ENCODE measurements at places on chromosomes 4 and X.

DNA sequence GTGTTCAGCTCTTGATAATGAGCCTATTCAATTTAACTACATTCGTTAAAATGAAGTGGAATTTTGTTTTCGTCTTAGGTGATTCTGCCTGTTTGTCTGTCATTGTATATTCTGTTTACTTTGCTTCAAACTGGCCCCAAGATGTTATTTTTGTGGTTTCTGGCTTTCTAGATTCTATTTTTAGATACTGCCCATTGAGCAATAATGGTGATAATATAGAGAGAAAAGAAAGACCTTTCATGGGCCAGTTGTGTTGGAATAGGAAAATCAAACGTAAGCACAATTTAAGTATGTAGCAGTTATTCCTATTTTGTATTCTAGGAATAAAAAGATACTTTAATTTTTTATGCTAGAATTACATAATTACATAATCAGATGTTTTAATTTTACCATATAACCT lies 4.0 kb downstream of the CDKN2AIP start:
- DNase-seq = no peak

GRCh38 chr4:156111686-156112085 lies 158.0 kb upstream of the CTSO start:
- DNase-seq = no peak

DNA sequence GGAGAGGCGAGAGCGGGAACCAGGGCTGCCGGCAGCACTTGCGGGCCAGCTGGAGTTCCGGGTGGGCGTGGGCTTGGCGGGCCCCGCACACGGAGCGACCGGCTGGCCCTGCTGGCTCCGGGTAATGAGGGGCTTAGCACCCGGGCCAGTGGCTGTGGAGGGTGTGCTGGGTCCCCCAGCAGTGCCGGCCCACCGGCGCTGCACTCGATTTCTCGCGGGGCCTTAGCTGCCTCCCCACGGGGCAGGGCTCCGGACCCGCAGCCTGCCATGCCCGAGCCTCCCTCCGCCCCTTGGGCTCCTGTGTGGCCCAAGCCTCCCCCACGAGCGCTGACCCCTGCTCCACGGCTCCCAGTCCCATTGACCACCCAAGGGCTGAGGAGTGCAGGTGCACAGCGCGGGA lies 25.2 kb upstream of the KIT start:
- DNase-seq = no peak

DNA sequence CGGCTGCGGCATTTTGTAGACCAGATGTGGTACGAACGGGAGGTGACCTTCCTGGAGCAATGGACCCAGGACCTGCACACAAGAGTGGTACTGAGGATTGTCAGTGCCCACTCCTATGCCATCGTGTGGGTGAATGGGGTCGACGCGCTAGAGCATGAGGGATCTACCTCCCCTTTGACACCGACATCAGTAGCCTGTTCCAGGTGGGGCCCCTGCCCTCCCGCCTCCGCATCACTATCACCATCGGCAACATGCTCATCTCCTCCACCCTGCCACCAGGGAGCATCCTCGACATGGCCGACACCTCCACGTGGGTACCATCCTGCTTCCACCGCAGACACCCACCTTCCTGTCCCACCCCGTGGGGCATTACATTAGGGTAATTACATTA lies 46.2 kb downstream of the SMARCA5 start:
- DNase-seq = peak; percentile 10

DNA sequence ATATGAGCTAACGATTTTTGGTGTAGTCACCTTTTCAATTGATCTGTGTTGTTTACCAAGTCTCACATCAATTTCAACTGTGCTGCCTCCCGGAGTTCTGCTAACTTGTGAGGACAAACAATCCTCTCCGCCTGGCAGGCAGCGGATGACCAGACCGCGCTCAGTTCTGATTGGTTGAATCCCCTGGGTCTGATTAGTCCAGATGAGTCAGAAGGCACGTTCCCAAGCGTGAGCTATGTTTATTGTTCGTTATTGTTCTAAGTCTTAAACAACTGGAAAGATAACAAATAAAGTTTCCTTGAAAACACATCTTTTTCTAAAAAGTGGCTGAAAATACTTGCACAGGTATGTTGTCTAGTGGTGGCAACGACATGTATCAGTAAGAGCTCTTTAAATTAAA lies 37.9 kb upstream of the TRPC3 start:
- DNase-seq = no peak

GRCh38 chr4:4671774-4672349 lies 130.0 kb upstream of the STX18 start:
- DNase-seq = no peak

DNA sequence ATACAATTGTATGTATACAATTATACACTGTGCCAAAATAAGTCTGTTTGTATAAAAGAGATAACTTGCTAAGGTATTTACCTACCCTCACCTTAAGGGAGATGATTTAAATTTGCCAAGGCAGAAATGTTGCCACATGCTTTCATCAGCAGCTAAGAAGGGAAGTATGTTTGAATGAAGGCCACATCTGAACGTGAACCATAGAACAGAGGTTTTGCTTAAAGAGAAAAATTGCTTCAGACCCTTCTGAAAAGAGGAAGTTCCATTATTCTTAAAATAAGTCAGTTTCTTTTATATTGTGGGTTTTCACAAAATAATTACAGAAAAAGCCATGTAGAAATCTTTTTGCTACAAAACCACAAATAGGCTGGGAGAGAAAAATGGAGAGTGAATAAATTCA lies 621.5 kb upstream of the HTR2C start:
- DNase-seq = no peak

GRCh38 chrX:9992061-9992460 lies 24.9 kb downstream of the CLDN34 start:
- DNase-seq = no peak

DNA sequence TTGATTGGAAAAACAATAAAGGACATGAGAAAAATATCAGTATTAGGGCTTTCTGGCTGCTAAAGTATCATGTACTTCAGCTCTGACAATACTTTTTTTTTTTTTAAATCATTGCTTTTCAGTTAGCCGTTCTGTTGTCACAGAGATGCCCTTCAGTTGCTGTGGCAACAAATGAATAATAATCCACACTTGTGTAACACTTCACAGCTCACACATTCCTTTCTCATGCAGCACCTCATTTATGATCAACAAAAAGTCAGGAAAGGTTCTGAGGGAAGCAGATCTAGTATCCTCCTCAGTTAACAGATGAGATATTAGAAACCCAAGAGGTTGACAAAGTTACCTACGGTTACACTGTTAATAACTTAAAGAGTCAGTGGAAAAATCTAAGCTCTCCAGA lies 444.2 kb upstream of the SLIT2 start:
- no peak for DNase-seq

- no peak for DNase-seq
Observed at GRCh38 chrX:23904096-23904495, 3.6 kb downstream of the APOO start.

DNA sequence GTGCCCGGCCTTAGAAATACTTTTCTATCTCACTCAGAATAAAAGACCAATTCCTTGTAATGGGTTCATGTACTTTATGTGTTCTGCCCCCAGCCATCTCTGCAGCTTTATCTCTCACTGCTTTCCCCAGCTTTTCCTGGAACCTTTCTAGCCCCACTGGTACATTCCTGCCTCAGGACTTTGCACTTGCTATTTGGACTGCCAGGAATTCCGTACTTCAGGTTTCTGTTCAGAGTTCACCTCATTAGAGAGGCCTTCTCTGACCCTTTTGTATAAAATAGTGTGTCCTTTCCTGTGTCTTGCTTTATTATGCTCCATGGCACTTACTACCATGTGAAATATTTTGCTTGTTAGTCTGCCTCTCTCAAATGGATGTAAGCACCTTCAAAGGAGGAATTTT lies 112.5 kb downstream of the PDLIM5 start:
- DNase-seq = no peak

- DNase-seq = no peak
Observed at GRCh38 chr4:76536373-76536689, 101.3 kb downstream of the SHROOM3 start.

DNA sequence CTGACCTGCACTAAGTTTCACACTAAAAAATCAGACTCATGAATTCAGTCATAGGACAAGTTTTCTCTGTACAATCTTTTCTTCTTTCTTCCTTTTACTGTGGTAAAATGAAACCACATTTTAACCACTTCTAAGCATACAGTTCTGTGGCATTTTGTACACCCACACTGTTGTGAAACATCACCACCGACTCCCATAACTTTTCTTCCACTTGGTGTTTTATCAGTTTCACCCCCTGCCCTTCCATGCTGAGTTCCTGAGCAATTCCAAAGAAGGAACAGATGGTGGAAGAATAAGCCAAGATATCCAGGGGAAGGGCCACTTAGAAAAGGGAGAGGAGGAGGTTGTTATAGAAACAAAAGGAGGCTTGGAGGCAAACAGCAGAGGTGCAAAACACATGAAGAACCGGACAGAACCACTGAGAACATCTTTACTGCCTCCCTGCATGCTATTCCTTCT lies 22.6 kb downstream of the SLC25A4 start:
- DNase-seq = no peak

GRCh38 chr4:141913928-141914327 lies 277.5 kb downstream of the IL15 start:
- DNase-seq = no peak

- DNase-seq = no peak
Observed at GRCh38 chrX:38861489-38861888, 60.2 kb downstream of the MID1IP1 start.

GRCh38 chr4:184103527-184104264 lies 114.0 kb downstream of the ENPP6 start:
- no peak for DNase-seq

DNA sequence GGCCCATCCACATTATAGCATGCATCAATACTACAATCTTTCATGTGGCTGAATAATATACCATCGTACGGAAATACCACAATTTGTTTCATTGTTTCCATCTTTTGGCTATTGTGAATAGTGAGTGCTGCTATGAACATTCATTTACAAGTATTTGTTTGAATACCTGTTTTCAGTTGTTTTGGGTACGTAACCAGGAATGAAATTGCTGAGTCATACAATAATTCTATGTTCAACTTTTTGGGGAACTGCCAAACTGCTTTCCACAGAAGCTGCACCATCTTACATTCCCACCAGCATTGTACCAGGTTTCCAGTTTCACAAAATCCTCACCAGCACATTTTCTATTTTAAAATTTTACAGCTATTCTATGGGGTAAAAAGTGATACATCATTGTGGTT lies 28.5 kb upstream of the MANBA start:
- no peak for DNase-seq

DNA sequence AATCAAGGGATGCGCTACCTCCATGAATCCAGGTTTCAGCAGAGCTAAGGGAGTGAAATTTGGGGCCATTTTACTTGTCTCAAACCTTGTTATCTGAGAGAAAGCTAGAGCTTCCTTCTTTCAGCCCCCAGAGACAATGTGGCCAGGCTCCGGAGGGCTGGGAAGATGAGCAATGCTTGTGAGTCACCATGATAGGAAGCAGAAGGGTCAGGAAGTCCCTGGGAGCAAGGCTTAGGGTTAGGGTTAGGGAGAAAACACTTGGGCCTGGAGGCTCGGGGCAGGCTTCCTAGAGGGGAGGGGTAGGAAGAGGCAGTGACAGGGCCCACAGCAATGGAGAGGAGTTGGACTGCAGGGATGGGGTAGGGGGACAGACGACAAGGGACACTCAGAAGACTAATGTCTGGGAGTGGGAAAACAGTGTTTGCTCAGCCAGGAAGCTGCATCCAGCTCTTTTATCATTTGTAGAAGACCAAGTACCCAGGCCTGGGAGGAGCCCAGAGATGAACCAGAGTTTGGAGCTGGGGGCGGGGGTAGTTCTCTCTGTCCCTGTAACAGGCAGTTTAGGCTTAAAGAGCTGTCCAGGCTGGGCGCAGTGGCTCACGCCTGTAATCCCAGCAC lies 16.4 kb upstream of the PORCN start:
- no peak for DNase-seq

DNA sequence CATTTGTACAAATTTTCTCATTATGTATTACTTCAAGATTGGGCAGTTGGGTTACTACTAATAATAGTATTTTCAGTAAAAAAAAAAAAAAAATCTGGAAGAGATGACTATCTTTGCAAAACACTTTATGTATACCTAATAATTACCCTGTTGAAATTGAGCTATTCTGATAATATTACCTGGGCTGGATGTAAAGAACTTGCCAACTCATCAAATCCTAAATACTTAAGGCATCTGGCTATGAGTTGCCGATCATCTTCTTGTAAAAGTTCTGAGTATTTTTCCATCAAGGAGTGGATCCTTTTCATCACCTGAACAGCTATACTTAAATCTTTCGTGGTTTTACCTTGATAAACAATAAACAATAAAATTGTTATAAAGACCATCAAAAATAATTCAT lies 42.7 kb downstream of the DDX60 start:
- DNase-seq = no peak

DNA sequence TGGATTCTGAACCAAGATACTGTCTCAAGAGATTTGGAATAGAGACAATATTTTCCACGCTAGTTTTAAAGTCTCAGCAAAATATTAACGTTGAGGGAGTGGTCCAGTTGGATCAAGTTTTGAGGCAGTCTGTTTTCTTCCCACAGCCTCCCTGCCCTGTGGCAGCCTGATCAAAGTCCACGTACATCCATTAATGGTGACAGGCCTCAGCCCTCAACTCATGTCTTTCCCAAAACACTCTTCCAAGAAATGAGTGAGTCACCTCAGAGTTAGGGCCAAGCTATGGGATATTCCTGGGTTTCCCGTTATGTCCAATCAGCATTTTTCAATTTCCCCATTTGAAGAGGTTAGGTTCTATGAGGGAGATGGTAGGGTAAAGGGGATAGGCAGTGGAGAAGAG lies 28.5 kb downstream of the EGFL6 start:
- no peak for DNase-seq

DNA sequence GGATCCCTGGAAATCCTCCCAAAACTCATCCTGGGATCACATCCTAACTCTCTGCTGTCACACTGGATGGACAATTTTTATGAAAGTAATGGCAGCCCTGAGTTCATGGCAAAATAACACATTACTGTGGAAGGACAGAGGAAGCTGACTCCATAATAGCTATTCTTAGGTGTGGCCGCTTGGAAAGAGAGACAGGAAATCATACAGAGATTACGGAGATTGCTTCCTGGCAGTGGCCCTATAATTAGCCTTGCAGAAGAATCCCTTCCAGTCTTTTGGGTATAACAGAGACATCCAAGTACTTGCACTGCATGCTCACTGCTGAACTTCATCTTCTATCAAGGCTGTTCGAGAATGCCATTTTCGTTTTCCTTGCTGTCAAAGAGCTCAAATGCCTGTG lies 133.1 kb upstream of the VCX start:
- no peak for DNase-seq

- DNase-seq = no peak
Observed at GRCh38 chr4:2247128-2248043, 5.5 kb upstream of the HAUS3 start.

GRCh38 chr4:40924096-40924792 lies 174.5 kb downstream of the NSUN7 start:
- DNase-seq = peak; percentile 85

- DNase-seq = no peak
Observed at GRCh38 chrX:136182414-136182813, 35.1 kb downstream of the FHL1 start.

All from stimulated activated CD4-positive, alpha-beta T cell treated with anti-CD3 and anti-CD28 coated beads, Interleukin-12 subunit alpha, Interleukin-12 subunit beta, amount 100 ng/mL, for 24 hours (primary cell).